Heart left ventricle (tissue), 16 donors: ENCODE measurements at places on chromosomes 5 and 9.

DNA sequence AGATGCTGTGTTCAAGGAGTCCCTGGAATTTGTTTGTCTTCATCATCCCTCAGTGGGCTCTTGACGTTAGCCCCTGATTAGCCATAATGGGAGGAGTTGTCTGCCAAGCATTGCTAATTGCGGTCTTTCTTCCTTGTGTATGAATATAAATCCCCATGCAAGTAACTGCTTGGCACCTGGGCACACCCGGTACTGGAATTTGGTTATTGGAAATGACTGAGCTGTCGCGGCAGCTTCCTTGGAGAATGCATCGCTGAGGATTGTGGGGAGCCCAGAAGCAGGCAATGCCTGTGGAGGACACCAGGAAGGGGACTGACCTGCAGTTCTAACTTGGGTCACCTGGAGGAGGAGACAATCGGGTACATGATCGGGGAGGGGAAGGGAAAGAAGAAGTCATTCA is 53.3 kb upstream of the CTSL start:
- DNase-seq: no peak

- DNase-seq: no peak
Measured at GRCh38 chr5:32711362-32711680, 200 bp downstream of the NPR3 start.

DNA sequence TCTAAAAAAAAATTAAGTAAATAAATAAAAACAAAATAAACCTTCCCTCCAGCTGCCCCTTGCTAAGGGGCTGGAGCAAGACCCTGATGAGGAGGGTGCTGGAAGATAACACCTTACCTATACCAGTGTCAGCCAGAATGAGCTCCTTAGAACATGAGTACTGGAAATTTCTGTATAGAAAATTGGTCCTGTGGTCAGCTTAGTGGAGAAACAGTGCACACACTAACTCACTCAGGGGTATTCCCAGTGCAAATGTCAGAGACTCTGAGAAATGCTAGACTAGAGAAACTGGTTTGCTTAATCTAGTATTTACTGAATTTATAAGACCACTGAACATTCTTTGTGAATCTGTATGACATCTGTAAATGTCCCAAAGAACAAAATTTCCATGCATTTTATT is 62.1 kb upstream of the CTXN3 start:
- DNase-seq: no peak

DNA sequence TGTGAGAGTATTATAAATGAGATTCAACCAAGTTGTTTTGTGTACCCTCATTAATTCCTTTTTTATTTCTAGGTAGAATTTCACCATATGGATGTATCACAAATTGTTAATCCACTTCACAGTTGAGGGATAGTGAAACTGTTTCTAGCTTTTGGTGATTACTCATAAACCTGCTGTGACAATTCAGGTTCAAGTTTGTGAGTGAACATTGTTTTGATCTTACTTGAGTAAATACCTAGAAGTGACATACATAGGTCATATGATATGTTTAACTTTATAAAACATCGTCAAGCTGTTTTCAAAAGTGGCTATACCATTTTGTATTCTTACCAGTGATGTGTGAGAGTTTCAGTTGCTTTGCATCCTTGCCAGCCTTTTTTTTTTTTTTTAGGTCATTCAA is 112.9 kb downstream of the CAMK4 start:
- DNase-seq: no peak

- DNase-seq: no peak
Measured at GRCh38 chr9:316382-316965, 101.8 kb downstream of the DOCK8 start.
